Activated naive CD8-positive, alpha-beta T cell treated with anti-CD3 and anti-CD28 coated beads, Interleukin-2, amount 10 ng/mL, durations not matched to agents 7 days and 5 days (primary cell): ENCODE measurements at places on chromosomes 2 and 18. TPM values are rescaled to one million over a fixed set of nuclear protein-coding genes. Genes with fewer than 3 reads are reported as not detected.

DNA sequence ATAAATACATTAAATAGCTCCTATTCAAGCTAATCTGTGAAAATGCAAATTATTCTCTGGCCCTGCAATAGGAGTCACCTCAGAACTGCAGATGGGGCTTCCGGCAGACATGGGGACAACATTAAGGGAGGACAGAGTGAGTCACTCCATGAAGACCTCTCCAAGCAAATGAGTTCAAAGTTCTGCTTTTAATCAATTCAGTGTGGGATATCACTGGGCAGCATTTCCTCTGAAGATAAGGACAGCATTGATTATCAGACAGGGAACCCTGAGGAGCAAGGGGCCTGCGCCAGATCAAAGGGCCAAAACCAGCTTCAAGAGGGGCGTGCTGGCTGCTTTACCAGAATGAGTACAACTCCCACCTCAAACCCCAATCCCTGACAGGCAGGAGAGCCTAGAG is 356.9 kb upstream of the KLHL29 start:
- H3K27me3 ChIP-seq = no peaks in the 10 kb centered on the region
- DNase-seq = no peak
- no peaks in the 10 kb centered on the region for H3K4me1 ChIP-seq
- no peaks in the 10 kb centered on the region for H3K36me3 ChIP-seq

DNA sequence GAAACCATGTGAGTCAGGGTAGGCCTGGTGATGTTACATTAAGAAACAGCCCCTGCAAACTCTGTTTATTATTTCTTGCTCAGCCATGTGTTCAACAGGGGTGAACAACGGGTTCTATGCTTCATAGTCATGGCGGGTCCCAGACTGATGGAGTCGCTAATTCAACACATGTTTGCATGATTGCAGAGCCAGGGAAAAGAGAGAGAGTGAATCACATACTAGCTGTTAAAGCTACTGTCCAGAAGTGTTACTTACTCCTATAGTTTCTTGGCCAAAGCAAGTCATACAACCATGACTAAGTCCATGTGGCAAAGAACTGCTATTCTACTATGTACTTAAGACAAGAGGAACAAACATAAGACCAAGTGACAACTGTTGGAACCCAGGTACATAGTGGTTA is 241.2 kb upstream of the SKOR2 start:
- H3K27ac ChIP-seq = no peak overlapping the region
- H3K4me1 ChIP-seq = no peaks in the 10 kb centered on the region
- H3K4me3 ChIP-seq = no peak overlapping the region
- H3K36me3 ChIP-seq = no peaks in the 10 kb centered on the region
- no peak for DNase-seq
- no peaks in the 10 kb centered on the region for H3K27me3 ChIP-seq

Gene ZRANB3
- total RNA-seq = 7.9 TPM

Gene CCDC74A
- 4.8 TPM for total RNA-seq

GRCh38 chr18:10789180-10789579 is 263.4 kb downstream of the NAPG start:
- peaks cover 6% of the 10 kb centered on the region for H3K4me1 ChIP-seq
- no peak overlapping the region for H3K27ac ChIP-seq
- DNase-seq = no peak
